ENCODE measurements at places on chromosomes 2 and 18. TPM values are rescaled to one million over a fixed set of nuclear protein-coding genes. Genes with fewer than 3 reads are reported as not detected.

DNA sequence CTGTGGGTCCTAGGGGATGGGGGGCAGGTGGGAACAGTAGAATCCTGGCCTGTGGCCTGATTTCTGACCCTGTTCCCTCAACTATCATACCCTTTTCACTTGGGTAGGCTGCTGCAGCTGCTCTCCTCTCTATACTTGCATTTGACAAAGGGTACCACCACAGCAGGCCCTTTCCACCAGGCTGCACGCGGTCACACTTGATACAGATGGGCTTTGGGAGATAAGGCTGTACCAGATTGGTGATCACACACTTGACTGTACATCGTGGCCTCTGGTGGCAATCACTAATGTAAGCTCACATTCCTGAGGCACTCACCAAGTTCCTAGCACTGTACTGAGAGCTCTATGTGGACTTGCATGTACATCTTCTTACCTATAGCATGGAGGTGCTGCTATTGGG, 1.6 kb upstream of the RALB start:
- H3K27ac ChIP-seq: peak overlapping the region; percentile 100
- peak; percentile 60 for DNase-seq
- no peaks in the 10 kb centered on the region for H3K27me3 ChIP-seq

- H3K4me1 ChIP-seq: no peaks in the 10 kb centered on the region
- no peaks in the 10 kb centered on the region for H3K27me3 ChIP-seq
- peak; percentile 53 for DNase-seq
- peaks cover 47% of the 10 kb centered on the region for H3K36me3 ChIP-seq
Observed at GRCh38 chr18:74521068-74521725, 13.1 kb upstream of the CNDP1 start.

DNA sequence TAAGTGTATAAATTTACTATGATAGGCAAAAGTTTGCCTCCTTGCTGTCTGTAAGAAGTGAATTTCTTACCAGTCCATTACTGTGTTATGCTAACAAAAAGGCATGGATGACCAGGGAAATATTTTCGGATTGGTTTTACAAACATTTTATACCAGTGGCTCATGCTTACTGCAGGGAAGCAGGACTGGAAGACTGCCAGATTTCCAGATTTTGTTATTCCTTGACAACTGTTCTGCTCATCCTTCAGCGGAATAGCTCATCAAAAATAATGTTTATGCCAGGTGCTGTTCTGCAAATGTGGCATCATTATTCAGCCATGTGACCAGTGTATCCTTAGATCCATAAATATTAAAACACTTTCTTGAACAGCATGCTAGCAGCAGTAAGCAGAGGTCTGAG, 40.4 kb upstream of the NETO1 start:
- DNase-seq: no peak
- no peaks in the 10 kb centered on the region for H3K4me1 ChIP-seq
- no peaks in the 10 kb centered on the region for H3K27me3 ChIP-seq
- H3K4me3 ChIP-seq: no peak overlapping the region
- no peaks in the 10 kb centered on the region for H3K36me3 ChIP-seq

GRCh38 chr18:75246721-75247610, 36.4 kb downstream of the TSHZ1 start:
- DNase-seq: no peak
- peak overlapping the region; percentile 33 for H3K4me3 ChIP-seq
- peaks cover 23% of the 10 kb centered on the region for H3K4me1 ChIP-seq
- no peaks in the 10 kb centered on the region for H3K27me3 ChIP-seq
- no peaks in the 10 kb centered on the region for H3K36me3 ChIP-seq

DNA sequence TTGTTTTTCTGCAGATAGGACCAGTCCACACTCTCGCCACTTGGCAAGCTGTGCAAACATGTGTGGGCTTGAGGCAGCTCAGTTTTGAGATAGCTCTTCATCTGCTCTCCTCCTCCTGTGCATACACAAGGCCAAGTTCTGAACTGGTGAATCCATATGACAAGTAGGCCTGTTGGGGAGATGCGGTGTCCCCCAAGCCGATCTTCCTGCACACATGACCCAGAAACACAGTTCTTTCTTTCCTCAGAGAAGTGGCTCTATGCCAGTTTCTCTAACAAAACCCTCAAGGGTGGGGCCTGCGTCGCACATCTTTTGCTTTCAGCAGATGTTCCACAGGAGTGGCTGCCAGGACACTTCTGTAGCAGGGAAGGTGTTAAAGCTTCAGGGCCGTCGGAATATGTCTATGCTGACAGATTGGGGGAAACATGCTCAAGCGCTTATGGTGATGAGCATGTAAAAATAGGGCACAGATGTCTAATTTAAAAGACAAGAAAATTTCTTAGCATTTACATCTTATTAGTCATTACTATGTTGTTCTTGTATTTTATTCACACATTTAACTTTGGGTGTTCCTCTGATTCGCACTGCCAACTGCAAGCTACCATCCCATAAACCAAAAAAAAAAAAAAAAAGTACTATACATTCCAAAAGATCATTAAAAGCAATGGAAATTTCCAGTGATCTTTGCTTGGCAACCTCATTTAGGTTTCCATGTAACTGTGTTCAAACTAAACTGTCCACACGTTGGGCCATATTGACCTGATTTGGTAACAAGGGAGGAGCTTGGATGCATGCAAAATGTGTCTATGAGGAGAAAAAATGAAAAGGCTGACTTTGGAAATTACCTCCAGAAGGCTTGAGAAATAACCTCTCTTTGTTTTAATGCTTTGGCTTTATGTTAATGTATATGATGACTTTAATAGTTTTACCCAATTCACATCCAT, 1055.5 kb upstream of the KLHL29 start:
- H3K27ac ChIP-seq: no peak overlapping the region
- no peaks in the 10 kb centered on the region for H3K36me3 ChIP-seq
- no peaks in the 10 kb centered on the region for H3K27me3 ChIP-seq
- no peak overlapping the region for H3K4me3 ChIP-seq
- H3K4me1 ChIP-seq: no peaks in the 10 kb centered on the region

DNA sequence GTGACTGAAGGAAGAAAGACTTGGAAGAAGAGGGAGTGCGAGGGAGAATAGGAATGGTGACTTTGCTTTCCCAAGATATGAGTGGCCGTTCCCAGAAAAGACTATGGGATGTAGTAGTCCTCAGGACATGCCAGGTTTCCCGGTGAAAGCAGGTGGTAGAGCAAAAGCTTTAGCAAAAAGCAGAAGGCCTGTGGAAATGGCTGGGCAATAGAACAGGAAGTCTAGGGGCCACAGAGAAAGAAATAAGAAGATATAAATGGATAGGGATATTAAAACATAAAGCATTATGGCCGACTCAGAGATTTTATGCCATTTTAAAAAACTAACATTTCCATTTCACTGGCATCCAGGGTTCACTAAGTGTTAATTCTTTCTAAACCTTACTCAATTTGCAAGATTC, 1.2 kb upstream of the SERPINB13 start:
- H3K36me3 ChIP-seq: no peaks in the 10 kb centered on the region
- DNase-seq: no peak
- H3K4me3 ChIP-seq: no peak overlapping the region
- no peak overlapping the region for H3K27ac ChIP-seq
- no peaks in the 10 kb centered on the region for H3K4me1 ChIP-seq

DNA sequence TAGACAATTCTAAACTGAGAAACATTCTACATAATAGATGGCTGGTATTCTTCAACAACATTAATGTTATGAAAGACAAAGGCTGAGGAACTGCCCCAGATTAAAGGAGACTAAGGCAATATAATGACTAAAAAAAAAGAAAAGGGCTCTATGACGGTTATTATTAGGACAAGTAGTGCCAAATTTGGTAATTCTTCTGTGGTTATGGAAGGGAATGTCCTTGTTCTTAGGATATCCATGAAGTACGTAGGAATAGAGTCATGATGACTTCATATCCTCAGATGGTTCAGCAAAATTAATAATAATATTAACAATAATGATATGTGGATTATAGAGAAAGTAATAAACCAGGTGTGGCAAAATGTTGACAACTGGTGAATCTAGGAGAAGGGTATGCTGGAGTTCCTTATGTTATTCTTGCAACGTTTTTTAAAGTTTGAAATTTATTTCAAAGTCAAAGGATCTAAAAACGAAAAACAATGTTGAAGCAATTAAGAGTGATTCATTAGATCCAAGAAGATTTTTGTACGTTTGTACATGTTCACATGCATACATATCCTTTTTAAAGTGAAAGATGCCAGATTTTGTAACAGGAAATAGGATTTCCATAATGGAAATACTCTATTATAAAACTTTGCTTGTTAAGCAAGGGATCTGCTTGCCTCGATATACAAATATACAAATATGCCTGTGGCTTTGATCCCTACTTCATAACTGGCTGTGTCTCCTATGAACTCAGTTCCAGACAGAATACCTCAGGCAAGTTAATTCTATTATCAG, 27.7 kb upstream of the STRN start:
- no peak overlapping the region for H3K27ac ChIP-seq
- no peaks in the 10 kb centered on the region for H3K4me1 ChIP-seq
- no peak for DNase-seq
- H3K27me3 ChIP-seq: no peaks in the 10 kb centered on the region
- H3K36me3 ChIP-seq: peaks cover 93% of the 10 kb centered on the region

- no peaks in the 10 kb centered on the region for H3K36me3 ChIP-seq
- peaks cover 5% of the 10 kb centered on the region for H3K4me1 ChIP-seq
- H3K27ac ChIP-seq: peak overlapping the region; percentile 87
- DNase-seq: no peak
Observed at GRCh38 chr2:60867007-60867406, 14.4 kb upstream of the REL start.

DNA sequence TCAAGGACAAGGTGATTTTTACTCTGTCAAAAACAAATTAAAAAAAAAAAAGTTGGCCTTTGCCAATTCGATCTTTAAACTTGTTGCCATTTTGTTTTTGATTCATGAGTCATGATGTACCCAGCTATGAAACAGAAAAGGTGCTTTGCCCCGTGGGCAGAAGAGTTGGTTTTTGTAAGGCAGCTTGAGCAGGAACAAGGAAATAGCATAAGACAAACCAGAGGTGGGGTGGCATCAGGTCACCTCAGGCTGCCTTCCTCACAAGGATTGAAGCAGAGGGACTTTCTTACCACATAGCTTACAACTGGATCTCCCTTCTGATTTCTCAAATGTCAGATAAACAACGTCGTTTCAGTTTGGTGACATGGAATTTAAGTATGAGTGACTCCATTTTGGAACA, 123.8 kb downstream of the ARL4C start:
- no peak overlapping the region for H3K27ac ChIP-seq
- no peaks in the 10 kb centered on the region for H3K4me1 ChIP-seq
- DNase-seq: no peak
- H3K4me3 ChIP-seq: no peak overlapping the region
- H3K36me3 ChIP-seq: no peaks in the 10 kb centered on the region

GRCh38 chr2:47520825-47521665, 118.1 kb downstream of the MSH2 start:
- no peaks in the 10 kb centered on the region for H3K36me3 ChIP-seq
- H3K4me1 ChIP-seq: peaks cover 25% of the 10 kb centered on the region
- no peaks in the 10 kb centered on the region for H3K27me3 ChIP-seq
- peak overlapping the region; percentile 60 for H3K27ac ChIP-seq

DNA sequence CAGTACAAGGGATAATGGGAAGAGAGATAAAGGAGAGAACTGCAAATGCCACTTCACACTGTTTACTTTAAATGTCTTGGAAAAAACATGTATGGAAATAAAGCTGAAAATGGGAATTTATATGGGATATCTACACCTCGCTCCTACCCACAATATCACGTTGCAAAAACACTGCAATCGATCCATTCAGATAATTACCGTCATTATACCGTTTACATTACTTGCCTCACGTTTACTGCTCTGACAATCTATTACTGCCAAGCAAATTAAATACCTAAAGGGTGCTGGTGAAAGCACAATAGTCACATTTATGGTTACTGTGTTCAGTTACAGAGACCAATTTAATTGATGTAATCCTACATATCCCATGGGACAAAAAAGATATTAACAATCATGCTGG, 214.7 kb upstream of the LYPD1 start:
- no peaks in the 10 kb centered on the region for H3K4me1 ChIP-seq
- H3K4me3 ChIP-seq: no peak overlapping the region
- H3K27me3 ChIP-seq: no peaks in the 10 kb centered on the region
- no peak for DNase-seq
- no peaks in the 10 kb centered on the region for H3K36me3 ChIP-seq
- no peak overlapping the region for H3K27ac ChIP-seq

DNA sequence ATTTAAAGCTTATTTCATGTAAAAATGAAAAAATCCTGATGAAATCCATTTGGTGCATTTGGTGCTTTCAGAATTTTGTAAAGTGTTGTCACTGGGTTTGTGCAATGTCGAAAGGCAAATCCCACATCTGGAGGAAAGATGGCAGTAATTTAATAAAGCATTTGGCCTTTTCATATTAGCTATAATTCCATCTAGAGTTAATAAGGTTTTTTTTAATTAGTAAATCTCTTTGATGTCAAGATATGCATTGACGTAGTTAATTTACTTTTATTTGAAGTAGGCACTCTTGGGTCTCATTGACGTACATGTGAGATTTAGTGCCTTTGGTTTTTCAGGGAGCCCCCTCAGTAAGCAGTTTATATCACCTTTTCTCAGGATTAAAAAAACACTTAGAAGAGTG, 12.3 kb upstream of the GAREM1 start:
- H3K4me1 ChIP-seq: no peaks in the 10 kb centered on the region
- H3K27ac ChIP-seq: no peak overlapping the region
- H3K27me3 ChIP-seq: peaks cover 4% of the 10 kb centered on the region
- no peak overlapping the region for H3K4me3 ChIP-seq

GRCh38 chr2:98379311-98380202, 33.3 kb downstream of the CNGA3 start:
- no peak overlapping the region for H3K4me3 ChIP-seq
- H3K4me1 ChIP-seq: no peaks in the 10 kb centered on the region
- H3K27me3 ChIP-seq: peaks cover 7% of the 10 kb centered on the region

DNA sequence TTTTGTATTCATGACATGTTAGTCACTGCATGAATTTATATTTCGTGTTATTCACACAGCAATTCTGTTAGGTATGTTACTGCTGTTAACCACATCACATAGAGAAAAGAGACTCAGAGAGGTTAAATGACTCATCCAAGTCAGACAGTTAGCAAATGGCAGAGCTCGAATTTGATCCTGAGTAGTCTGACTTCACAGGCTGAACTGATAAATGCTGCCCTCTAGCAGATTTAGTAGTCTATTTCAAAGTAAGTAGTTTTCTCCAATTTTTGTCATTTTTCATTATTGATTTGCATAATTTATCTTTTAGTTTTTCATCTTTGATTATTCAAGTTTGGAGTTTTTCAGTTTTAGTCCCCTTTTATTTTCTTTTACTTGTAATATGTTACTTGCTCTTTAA, 58.3 kb downstream of the WDR7 start:
- no peaks in the 10 kb centered on the region for H3K27me3 ChIP-seq
- no peaks in the 10 kb centered on the region for H3K4me1 ChIP-seq
- H3K4me3 ChIP-seq: no peak overlapping the region

GRCh38 chr2:99403084-99403483, 65.9 kb downstream of the EIF5B start:
- no peak overlapping the region for H3K4me3 ChIP-seq
- H3K27me3 ChIP-seq: no peaks in the 10 kb centered on the region
- peaks cover 100% of the 10 kb centered on the region for H3K36me3 ChIP-seq
- no peak for DNase-seq
- no peaks in the 10 kb centered on the region for H3K4me1 ChIP-seq

Gene C2orf92
- 5.7 TPM for polyA plus RNA-seq

Gene NRP2
- 5.7 TPM for polyA plus RNA-seq

Gene DNAJC5G
- polyA plus RNA-seq: not detected

Gene DSG1
- polyA plus RNA-seq: not detected

Gene PSMD14
- polyA plus RNA-seq: 30.5 TPM

Gene REG1B
- polyA plus RNA-seq: 0.39 TPM
